ENCODE measurements at places on chromosomes 5 and 9.

DNA sequence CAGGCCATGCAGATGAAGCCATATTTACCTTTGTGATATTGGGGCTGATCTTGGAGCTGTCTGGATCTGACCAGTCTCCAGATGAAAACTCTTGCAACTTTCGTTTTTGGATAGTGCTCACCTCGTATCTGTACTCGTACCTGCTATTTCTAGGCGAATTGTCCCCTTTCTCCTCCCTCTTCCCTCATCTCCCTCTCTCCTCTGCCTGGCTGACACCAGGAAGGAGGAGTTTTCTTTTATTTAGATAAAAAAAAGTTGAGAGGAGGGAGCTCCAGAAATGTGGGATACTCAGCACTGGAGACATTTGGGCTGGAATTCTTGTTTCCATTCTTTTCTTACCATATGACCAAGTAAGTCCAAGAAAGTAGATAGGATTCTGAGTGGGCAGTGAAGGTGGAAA is 54.6 kb upstream of the ABL1 start:
- DNase-seq, result no peak
- no peaks in the 10 kb centered on the region for H3K27me3 ChIP-seq
- no peaks in the 10 kb centered on the region for H3K4me1 ChIP-seq
- no peaks in the 10 kb centered on the region for H3K36me3 ChIP-seq

DNA sequence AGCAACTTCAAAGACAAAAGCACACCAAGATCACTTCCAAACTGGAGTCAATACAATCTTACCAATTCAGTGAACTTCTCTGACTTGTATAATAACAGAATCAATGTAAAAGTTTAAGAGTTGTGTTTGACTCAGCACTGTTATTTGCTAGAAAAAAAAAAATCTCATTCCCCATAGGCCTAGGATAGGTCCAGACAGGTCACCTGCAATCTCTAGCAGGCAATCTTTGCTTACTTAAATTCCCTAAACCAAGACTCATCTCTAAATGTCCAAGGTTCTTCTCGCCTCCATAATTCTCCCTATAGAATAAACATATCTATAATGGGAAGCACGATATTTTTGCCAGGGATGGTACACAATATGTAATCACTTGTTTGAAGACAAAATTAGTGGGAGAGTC is 2.5 kb downstream of the FAM169A start:
- H3K36me3 ChIP-seq, result no peaks in the 10 kb centered on the region
- no peak overlapping the region for H3K4me3 ChIP-seq
- no peak for DNase-seq

DNA sequence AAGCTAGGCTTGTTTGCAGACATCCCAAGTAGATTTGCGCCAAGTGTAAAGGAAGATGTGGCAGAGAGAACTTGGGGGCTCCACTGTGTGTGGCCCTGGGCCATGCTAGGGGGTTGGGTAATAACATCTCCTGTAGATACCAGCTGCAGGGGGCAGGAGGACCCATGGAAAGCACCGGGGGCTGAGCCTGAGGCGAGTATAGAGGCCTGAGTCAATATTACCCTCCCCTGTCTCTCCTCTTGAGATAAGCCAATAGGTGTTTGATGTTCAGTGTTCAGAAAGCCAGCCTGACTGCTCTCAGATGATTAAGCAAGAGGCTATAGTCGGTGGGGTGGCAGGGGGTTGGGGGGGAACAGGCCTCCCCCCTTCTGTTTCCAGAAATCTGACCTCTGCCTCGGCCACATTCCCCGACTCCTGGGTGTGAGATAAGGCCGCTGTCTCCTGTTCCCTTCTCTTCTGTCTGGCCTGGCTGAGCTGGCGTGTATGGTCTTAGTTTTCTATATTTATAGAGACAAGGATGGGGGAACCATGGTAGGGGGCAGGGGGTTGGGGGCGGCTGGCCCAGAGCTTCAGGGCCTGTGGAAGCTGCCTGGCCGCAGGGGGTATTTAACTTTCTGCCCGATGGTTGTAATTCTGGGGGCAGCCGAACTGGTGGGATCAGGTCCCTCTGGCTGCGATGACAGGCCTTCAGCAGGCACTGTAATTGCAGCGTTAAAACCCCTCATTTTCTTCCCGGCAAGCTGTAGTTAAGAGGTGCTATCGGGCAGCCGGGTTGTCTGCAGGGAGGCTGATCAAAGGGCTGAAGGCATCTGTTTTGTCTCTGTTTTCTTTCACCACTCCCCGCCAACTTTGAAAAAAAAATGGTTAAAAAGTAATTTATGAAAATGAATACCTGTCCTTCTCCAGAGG is 292.0 kb downstream of the NSG2 start:
- H3K27ac ChIP-seq, result no peak overlapping the region
- peaks cover 9% of the 10 kb centered on the region for H3K27me3 ChIP-seq
- no peak overlapping the region for H3K4me3 ChIP-seq
- no peaks in the 10 kb centered on the region for H3K4me1 ChIP-seq
- DNase-seq, result no peak

- H3K4me3 ChIP-seq, result no peak overlapping the region
- peak; percentile 61 for DNase-seq
- peaks cover 18% of the 10 kb centered on the region for H3K36me3 ChIP-seq
Measured at GRCh38 chr9:122991370-122991830, 42.1 kb upstream of the GPR21 start.

- H3K27ac ChIP-seq, result no peak overlapping the region
- DNase-seq, result no peak
- H3K4me3 ChIP-seq, result no peak overlapping the region
- H3K36me3 ChIP-seq, result no peaks in the 10 kb centered on the region
- peaks cover 27% of the 10 kb centered on the region for H3K27me3 ChIP-seq
Measured at GRCh38 chr5:129904667-129905472, 605 bp downstream of the CHSY3 start.

DNA sequence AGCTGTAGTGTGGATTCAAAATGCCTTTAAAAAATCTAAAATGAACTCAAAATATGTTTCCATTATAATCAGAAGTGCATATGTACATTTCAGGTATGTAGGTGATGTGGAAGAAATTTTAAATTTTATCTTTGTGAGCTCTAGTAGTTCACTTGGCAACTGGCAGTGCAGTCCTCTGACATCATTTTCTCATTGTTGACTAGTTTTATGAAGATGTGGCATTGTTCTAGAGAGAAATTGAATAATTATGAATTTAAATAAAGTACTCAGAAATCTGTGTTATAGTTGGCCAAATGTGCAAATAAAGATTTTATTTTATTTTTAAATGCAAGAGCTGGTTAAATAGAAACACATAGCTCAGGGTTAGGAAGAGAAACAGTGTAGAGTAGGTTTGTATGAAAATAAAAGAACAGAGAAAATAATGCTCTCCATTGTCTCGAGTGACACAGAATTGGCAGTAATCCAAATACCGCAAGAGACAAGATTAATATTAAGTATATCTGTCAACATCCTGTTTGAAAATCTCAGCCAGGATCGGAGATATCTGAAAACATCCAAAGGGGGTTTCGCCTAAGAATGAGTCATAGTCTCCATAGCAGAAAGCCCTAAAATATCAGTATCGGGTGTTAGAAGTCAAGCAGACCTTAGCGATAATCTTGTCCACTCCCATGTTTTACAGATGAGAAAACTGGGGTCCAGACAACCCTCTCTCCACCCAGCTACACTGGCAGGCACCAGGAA is 189.4 kb downstream of the CCDC192 start:
- DNase-seq, result peak; percentile 28
- H3K27me3 ChIP-seq, result no peaks in the 10 kb centered on the region
- H3K36me3 ChIP-seq, result no peaks in the 10 kb centered on the region
- peak overlapping the region; percentile 6 for H3K27ac ChIP-seq
- peaks cover 13% of the 10 kb centered on the region for H3K4me1 ChIP-seq

GRCh38 chr9:72983512-72984225 is 30.8 kb upstream of the ALDH1A1 start:
- H3K36me3 ChIP-seq, result no peaks in the 10 kb centered on the region
- no peak overlapping the region for H3K27ac ChIP-seq
- H3K4me1 ChIP-seq, result no peaks in the 10 kb centered on the region
- no peaks in the 10 kb centered on the region for H3K27me3 ChIP-seq
- DNase-seq, result no peak

GRCh38 chr5:32042551-32042961 is 131.6 kb downstream of the GOLPH3 start:
- H3K4me3 ChIP-seq, result no peak overlapping the region
- H3K27ac ChIP-seq, result no peak overlapping the region
- H3K4me1 ChIP-seq, result no peaks in the 10 kb centered on the region
- H3K36me3 ChIP-seq, result no peaks in the 10 kb centered on the region
- DNase-seq, result no peak
- no peaks in the 10 kb centered on the region for H3K27me3 ChIP-seq

- H3K27ac ChIP-seq, result no peak overlapping the region
- no peak for DNase-seq
- H3K36me3 ChIP-seq, result no peaks in the 10 kb centered on the region
- H3K27me3 ChIP-seq, result no peaks in the 10 kb centered on the region
Measured at GRCh38 chr9:131873335-131873734, 133.5 kb upstream of the RAPGEF1 start.

GRCh38 chr5:159178978-159179377 is 30.4 kb downstream of the RNF145 start:
- H3K4me3 ChIP-seq, result no peak overlapping the region
- no peaks in the 10 kb centered on the region for H3K36me3 ChIP-seq
- H3K4me1 ChIP-seq, result peaks cover 82% of the 10 kb centered on the region

DNA sequence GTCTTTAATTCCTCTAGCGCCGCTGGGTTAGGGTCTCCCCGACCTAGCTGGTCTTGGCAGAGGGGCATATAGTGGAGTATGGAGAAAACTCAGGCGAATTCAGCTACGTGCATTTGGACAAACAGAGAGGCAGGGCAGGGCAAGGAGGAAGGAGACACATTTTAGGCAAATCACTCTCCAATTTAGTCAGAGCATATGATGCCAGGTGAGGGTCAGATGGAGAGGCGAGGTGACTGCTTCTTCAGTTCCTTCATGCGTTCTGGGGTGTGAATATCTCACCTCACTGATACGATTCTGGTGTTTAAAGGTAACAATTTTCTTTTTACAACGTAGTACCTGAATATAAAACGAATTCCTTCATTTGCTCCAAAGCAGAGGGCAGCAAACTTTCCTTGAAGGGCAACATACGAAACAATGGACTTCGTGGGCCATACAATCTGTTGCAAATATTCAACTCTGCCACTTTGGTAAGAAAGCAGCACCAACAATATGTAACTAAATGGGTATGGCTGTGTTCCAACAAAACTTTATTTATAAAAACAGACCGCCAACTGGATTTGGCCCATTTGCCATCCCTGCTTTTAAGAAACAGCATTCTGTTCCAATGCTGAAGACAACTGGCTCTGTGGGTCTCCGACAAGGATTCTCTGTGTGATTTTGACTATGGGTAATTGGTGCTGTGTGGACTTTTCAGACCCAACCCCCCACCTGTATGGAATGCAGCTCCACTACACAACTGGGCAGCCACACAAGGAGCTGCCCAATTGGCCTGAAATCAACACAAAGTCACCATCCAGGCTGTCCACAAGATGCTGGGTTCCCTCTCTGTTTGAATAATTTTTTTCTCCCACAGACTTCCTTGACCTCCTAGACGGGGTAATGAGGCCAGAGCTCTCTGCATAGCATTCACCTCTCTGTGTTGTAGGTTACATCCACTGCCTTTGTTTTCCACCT is 53.8 kb downstream of the RAPGEF1 start:
- H3K4me3 ChIP-seq, result no peak overlapping the region
- no peak overlapping the region for H3K27ac ChIP-seq
- no peaks in the 10 kb centered on the region for H3K36me3 ChIP-seq

DNA sequence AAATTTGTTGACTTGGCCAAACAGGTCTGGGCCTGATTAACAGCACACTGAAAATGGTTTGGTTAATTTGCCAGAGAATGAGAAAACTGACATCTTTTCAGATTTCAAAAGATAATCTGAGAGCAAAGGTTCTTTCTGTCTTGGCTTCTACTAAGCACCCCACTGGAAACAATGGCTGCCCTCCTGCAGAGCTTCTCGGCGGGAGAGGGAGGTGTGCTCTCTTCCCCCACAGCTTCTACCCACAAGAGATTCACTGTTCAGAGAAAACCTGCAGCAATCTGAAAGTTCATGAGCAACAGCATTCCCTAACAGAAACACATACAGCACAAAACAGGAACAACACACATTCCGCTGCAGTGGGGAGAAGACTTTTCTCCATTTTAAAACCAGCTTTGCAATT is 3.0 kb downstream of the DNAH5 start:
- H3K4me3 ChIP-seq, result no peak overlapping the region
- H3K27me3 ChIP-seq, result no peaks in the 10 kb centered on the region
- no peaks in the 10 kb centered on the region for H3K4me1 ChIP-seq
- H3K36me3 ChIP-seq, result no peaks in the 10 kb centered on the region

DNA sequence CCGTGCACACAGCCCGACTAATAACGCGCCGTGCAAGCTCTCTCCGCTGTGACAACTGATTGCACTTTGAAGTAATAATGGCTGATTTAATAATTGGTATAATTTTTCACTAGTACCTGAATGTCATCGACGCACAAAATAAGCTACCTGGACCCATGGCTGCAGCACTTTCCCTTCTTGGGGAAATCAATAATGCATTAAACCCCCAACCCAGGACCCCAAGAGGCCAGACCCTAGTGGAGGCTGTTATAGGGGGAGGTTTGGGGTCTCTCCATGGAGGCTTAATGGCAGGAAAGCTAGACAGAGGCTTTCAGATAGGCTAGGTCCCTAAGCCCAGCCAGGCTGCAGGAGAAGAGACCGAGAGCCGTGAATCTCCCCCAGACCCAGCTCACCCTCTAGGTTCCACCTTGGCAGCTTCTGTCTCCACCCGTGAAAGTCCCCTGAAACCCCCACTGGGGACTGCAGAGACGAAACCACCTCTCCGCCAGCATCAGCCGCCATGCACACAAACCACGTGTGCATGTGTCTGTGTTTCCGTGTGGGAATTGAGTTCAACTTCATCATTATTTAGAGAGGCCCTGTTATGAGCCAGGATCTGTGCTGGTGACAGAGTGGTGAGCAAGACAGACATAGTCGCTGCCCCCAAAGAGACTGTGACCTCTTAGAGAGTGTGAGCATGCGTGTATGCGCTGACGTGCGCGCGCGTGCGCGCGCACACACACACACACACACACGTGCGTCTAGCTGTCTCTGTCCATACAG is 168.6 kb upstream of the MVB12B start:
- H3K4me3 ChIP-seq, result no peak overlapping the region
- DNase-seq, result no peak
- no peaks in the 10 kb centered on the region for H3K36me3 ChIP-seq
- H3K27ac ChIP-seq, result no peak overlapping the region

GRCh38 chr5:163473635-163474243 is 13.3 kb downstream of the HMMR start:
- H3K27me3 ChIP-seq, result no peaks in the 10 kb centered on the region
- DNase-seq, result peak; percentile 39
- H3K4me3 ChIP-seq, result no peak overlapping the region
- no peaks in the 10 kb centered on the region for H3K4me1 ChIP-seq
- no peaks in the 10 kb centered on the region for H3K36me3 ChIP-seq
- H3K27ac ChIP-seq, result no peak overlapping the region

GRCh38 chr5:43104057-43104456 is 16.7 kb upstream of the ZNF131 start:
- H3K4me3 ChIP-seq, result no peak overlapping the region
- no peak for DNase-seq
- H3K27me3 ChIP-seq, result no peaks in the 10 kb centered on the region
- peak overlapping the region; percentile 50 for H3K27ac ChIP-seq

GRCh38 chr9:80873861-80874260 is 815.5 kb downstream of the TLE1 start:
- H3K36me3 ChIP-seq, result no peaks in the 10 kb centered on the region
- no peaks in the 10 kb centered on the region for H3K4me1 ChIP-seq
- no peaks in the 10 kb centered on the region for H3K27me3 ChIP-seq
- DNase-seq, result no peak
